Activated gamma-delta T cell treated with Interleukin-2 at 50 U/mL for 16 hours (primary cell): ENCODE measurements at places on chromosomes 13 and 19.

DNA sequence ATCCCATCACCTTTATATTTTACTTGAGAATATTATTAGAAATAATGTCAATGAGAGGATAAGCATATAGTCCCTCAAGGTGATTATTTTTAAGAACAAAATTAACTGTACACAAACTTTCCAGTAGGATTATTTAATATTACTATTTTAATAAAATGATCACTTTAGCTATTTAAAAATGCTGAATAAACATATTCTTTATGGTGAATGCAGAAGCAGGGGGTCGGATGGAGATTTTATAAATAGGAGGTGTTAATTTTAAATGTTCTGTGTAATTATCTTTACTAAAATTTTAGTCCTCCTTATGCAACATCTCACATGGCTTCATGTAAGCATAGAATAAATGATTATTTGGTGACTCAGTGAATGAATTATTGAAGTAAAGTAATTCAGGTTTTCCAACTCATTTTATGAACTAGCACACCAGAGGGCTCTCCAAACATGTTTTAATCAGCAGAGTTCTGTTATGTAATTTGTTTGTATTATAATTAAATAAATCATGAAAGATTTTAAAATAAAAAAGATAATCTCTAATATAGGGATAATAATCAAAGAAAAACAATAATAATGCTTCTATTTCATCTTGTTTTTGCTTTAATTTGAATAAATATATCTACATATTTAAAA lies 1635.2 kb downstream of the EFNB2 start:
- DNase-seq = no peak

DNA sequence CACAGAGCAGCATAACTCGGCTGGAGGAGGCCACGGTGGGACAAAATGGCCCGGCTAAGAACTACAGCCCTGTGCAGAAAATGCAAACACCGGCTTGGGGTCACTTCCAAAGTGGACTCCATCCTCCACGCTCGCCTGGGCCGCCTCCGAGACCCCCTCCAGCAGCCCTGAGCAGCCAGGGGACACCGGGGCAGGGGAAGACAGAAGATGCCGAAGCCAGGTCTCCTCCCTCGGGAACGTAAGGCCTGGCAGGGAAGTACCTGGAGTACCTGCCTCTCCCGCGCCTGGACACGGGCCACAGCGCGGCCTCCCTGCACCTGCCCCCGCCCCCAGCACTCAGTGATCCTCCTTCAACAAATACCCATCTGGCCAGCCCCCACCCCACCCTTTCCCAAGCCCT lies 5.0 kb downstream of the LMNB2 start:
- no peak for DNase-seq

DNA sequence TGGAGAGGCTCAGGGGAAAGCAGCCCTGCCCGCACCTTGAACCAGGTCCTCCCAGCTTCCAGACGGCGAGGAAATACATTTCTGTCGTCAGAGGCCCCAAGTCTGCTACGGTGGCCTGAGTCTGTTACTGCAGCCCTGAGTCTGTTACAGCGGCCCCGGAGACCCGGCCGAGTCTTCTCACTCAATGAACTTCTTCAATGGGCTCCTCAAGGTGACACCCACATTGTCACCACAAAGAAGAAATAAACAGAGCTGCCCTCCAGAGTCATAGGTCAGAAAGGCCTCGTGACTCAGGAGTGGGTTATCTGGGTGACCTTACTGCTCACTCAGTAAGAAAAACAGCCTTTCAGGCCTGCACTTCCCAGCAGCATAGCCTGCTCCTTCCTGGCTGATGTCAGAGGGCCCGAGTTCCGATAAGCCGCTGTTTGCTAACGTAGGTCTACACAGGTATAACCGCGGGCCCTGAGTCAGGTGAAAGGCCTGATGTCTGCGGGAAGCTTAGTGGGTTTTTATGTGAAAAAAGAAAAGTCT lies 66.9 kb upstream of the TM9SF2 start:
- DNase-seq = peak; percentile 71

DNA sequence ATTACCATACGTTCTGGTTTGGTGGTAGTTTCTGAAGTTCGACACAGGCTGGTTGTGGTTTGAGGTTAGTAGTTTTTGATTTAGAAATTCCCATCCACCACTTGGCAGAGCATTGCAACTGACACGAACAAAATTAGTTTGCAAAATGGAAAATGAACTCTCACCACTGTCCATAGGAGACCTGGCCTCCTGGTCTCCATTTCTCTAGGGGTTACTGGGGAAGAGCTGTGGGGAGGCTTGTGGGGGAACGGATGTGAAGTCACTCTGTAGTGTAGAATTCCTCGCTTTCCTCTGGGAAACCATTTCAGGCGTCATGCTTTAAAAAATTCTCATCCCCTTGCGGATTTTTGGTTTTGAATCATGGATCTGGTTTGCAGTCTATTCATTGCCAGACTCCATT lies 321.5 kb upstream of the MAB21L1 start:
- DNase-seq = no peak

- no peak for DNase-seq
Observed at GRCh38 chr13:34208336-34208735, 390.4 kb downstream of the RFC3 start.

GRCh38 chr13:109611912-109612691 lies 174.3 kb downstream of the IRS2 start:
- DNase-seq = no peak

- no peak for DNase-seq
Observed at GRCh38 chr19:39906820-39907611, 27.4 kb downstream of the FCGBP start.

- DNase-seq = peak; percentile 72
Observed at GRCh38 chr19:39474139-39474620, 6.5 kb upstream of the TIMM50 start.

- DNase-seq = no peak
Observed at GRCh38 chr13:42990291-42991232, 1.5 kb downstream of the EPSTI1 start.

- DNase-seq = no peak
Observed at GRCh38 chr13:30976025-30976424, 43.6 kb downstream of the TEX26 start.

DNA sequence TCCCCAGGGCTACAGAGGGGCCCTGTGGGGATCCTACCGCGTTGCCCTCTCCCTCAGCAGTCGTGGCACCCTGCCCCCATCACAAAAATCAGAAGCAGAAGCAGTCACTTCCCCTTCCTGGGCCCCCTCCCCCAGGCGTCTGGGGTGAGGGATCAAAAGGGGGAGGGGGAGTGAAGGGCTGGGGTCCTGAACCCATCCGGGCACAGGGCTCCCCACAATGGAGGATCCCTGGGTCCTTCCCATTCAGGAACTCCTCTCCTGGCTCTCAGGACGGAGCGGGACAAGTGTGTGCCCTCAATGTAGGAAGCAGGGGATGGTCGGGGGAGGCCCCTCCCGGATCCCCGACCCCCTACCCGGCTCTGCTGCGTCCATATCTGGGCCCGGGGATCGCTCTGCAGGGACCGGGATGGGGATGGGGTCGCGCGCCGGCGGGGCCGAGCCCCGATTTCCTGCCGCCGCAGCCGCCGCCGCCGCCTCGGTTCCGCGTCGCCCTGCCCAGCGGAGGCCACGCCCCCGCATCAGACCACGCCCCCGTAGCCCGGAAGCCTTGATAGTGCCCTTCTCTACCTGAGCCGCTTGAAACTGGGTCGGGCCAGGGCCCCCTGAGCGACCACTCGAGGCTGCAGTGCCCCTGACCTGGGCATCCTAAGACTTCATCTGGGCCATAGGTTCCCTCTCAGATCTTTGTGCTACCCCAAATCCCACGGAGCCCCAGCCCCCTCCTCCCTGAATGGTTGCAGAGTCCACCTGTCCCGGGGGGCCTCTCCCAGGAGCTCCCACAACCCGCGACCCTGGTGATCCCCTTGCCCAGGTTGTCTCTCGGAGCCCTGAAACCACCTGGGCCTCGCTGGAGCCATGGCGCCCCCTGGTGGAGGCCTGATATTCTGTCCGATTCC lies at the start of gene GMIP:
TSS of gene GMIP (minus strand) at position 500 of the 896 bp plus-strand sequence. CDS start at position 372, 128 bp downstream.
- DNase-seq = peak; percentile 92

DNA sequence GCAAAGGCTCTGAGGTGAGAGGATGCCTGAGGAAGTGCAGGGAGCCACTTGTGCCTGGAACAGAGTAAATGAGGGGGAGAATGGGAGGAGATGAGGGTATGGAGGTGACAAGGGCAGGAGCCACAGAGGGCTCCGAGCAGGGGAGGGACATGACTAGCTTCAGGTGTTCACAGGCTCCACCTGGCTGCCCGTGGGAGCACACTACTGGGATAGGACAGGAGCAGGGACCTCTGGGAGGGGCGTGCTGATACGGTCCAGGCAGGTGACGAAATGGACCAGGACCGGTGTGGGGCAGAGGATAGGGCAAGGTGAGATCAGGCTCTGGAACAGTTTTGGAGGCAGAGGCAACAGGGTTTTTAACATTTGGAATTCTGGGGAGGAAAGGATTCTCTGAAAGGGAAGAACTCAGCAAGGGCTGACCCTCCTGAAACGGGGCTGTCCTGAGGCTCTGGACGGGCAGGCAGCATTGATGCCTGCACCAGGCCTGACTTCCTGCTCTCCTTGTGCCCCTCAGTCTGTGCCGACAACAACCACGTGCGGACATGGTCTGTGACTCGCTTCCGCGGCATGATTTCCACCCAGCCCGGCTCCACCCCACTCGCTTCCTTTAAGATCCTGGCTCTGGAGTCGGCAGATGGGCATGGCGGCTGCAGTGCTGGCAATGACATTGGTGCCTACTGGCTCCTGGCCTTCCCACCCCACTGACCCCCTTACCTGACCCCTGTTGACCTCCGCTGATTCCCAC lies 11.6 kb downstream of the SHKBP1 start:
- no peak for DNase-seq

GRCh38 chr19:49968279-49968922 lies 7.4 kb upstream of the SIGLEC11 start:
- no peak for DNase-seq

DNA sequence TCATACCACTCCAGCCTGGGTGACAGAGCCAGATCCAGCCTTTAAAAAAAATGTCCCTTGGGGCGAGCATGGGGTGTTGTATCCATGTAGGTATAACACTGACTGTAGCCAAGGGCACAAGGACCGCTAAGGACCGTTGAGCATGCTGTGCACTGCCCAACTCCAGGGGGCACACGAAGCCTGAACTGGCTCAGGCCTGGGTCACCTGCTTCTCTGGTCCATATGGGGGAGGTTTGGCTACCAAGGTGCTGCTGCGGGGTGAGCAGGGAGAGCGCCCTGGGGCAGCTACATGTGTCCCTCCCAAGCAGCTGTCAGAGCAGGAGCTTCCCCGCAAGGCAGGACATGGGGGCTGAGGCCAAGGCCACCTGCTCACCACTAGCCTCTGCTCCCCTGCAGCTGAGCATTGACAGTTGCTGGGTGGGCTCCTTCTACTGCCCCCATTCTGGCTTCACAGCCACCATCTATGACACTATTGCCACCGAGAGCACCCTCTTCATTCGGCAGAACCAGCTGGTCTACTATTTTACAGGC lies 16.3 kb downstream of the CATSPERG start:
- DNase-seq = no peak

GRCh38 chr13:31998131-31998530 lies 33.4 kb upstream of the FRY start:
- no peak for DNase-seq

GRCh38 chr13:95533545-95534160 lies 18.9 kb upstream of the CLDN10 start:
- no peak for DNase-seq

GRCh38 chr19:50030225-50030624 lies 4.4 kb downstream of the ZNF473 start:
- DNase-seq = no peak

- DNase-seq = no peak
Observed at GRCh38 chr19:15863272-15863671, 34.6 kb downstream of the CYP4F2 start.

DNA sequence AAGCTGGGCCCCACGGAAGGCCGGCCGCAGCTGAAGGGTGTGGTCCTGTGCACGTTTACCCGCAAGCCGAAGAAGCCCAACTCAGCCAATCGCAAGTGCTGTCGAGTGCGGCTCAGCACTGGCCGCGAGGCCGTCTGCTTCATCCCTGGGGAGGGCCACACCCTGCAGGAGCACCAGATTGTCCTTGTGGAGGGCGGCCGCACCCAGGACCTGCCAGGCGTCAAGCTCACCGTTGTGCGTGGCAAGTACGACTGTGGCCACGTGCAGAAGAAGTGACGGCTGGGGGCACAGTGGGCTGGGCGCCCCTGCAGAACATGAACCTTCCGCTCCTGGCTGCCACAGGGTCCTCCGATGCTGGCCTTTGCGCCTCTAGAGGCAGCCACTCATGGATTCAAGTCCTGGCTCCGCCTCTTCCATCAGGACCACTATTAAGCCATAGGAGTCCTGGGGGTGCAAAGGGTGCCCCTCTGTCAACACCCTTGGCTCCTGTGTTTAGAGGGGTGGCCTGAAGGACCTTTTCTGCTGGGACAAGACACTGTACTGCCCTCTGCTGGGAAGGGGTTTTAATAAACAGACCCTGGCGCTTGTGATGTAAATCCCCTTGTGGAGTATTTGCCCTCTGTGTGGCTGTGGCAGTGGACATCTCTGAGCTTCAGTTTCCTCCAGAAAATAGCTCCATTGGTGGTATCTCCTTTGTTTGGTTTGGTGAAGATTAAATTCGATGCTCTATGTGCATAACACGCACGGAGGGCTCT lies 1.9 kb downstream of the MRPS12 start:
- DNase-seq = peak; percentile 32

DNA sequence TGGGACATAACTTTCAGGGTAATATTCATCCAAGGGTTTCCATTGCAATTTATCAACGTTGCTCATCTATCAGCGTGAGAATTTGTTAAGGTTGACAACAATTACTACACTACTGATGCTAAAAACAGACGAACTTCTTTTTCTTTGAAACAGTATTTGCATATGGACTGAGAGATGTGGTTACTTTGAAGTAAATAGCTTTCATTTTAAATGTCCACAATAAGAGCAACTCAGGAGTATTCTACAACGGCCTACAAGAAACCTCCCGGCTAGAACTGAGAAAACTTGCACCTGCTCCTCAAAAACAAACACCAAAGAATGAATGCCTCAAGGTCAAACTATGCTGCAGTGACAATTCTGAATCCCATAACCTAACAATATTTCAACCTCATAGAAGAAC lies 238.4 kb downstream of the IRS2 start:
- DNase-seq = no peak

DNA sequence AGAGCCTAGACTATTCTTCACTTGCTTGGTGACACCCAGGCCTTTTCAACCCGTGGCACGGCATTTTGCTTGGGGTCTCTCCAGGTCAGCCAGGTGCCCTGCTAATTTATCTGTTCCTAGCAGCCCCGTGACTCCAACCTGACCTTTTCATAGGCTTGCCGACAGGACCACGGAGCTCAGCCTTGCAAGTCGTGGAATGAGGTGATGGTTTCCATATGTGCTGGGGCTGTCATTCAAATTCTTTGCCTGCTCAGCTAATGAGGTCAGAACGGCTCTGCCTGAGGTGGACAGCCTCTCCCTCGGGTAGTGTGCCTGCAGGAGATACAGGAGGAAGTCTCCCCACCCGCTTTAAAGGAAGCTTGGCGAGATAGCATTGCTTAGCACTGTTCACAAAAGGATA lies 61.0 kb downstream of the SHISA2 start:
- no peak for DNase-seq

- DNase-seq = no peak
Observed at GRCh38 chr19:6527893-6528543, 2.8 kb upstream of the TNFSF9 start.

DNA sequence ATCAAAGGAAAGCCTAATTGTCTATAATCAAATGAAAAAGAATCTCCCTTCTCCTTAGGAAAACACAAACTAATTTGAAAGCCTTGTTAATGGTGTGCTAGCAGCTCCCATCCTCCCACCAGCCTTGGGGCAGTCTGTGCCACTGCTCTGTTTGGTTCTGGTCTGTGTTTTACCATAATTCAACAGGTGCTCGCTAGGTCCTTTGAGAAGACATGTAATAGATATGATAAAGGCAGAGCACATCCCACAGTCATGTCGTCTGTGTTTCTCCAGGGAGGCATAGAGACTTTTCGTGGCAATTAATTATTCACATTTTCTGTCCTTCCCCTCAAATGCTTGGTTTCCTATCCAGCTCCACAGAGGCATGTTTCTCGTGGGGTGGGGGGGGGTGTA lies 23.8 kb downstream of the FAM124A start:
- no peak for DNase-seq
